M059J (cell line): ENCODE measurements at places on chromosomes 6 and 20.

DNA sequence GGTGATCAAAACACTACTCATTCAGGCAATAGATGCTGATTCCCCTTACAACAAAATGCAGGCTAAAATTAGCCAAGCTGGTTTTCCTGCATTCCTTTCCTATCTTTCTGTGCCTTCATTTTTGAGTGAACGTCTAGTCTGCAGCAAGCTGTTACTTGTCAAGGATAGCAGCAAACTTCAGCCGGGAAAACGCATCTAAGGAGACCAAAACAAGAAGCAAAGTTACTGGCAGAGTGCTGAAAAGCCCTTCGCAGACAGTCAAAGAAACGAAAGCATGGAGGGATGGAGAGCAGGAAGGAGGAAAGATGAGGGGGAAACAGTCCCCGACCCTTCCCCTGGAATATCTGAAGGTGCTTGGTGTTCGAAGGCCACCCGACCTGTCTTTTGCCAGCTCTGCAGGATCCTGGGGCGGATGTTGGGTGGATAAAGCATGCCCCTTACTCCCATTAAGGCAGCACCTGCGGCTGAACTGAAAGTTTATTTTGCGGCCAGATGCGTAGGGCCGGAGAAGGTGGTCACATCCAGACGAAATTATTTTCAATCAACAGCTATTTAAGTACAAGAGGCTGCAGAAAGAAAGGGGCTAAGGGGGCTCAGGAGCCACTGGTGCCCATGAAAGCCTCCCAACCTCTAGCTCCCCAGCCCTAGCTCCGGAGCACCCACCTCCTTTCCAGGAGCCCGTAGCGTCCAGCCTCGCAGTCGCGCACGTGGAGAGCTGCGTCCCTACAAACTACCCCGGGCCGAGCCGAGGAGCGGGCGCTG, 538 bp downstream of the FERMT1 start:
- peak; percentile 36 for DNase-seq

DNA sequence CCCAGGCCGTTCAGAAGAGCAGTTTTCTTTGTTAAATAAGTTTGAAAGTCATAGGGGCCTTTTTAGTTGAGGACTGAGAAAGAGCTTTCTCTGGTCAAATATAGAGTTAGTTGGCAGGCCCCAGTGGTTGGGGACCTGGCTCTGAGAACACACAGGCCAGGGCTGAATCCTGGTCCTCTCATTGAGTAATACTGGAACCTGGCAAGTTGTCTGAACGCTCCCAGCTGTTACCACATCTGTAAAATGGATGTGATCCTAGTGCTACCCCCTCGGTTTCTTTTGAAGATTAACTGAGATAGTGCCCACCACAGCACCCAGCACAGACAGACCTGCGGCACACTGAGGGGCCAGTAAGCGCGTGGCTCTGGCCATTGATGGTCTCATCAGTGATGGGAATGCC, 215.5 kb downstream of the ZDHHC14 start:
- DNase-seq, result no peak

DNA sequence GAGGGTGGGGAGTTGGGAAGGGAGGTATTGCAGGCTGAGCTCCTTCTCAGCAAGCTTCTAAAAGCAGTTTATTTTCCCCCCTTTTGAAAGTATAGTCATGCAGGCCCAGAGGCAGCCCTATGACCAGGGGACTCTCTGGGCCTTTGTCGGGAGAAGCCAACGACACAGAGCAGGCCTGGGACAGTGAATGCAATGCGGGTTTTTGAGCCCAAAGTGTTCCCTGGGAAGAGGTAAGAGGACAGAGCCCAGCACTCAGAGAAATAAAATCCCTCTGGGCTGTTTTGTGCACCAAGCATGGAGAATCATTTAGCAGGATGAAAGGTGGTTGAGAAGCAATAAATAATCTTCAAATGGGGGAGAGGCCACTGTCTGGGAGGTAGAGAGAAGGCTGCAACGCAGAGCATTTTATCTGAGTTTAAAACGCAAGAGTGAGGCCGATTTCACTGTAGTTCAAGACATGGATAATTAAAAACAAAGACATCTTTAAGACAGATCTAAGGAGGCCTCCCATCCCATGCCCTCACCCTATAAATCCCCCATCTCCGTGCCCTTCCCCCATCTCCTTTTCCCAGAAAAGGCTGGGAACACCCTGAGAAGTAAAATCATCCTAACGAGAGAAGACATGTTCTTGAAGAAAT, 237.5 kb downstream of the CDC5L start:
- no peak for DNase-seq

DNA sequence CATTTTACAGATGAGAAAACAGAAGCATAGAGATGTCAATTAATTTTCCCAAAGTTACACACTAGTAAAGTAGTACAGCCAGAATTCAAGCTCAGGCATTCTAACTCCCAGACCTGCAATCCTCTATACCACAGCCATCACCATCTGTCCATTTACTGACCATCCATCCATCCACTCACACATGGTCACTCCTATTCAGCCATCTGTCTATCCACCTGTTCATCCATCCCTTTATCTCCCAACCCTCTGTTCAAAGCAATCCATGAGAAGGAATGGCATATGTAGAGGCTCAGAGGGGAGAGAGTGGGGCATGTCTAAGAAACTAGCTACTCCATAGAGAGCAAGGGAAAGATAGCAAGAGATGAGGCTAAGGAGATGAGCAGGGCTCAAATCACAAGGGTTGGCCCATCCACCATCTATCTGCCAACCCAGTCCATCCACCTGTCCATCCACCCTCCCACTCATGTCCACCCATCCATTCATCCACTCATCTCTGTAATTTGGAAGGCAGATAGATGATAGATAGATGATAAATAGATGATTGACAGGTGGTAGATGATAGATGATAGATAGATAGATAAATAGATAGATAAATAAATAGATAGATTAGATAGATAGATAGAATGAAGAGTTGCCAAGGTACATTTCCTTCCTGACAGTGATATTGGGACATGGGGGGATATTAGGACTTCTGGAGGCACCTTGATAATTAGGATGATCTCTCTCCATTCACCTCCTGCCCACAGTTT, 12.2 kb upstream of the C6orf132 start:
- no peak for DNase-seq

GRCh38 chr6:162625846-162626540, 101.6 kb downstream of the PRKN start:
- DNase-seq, result no peak
